ENCODE measurements at places on chromosomes 5 and 9.

GRCh38 chr5:158126442-158127405 is 267.8 kb upstream of the CLINT1 start:
- no peak for DNase-seq

DNA sequence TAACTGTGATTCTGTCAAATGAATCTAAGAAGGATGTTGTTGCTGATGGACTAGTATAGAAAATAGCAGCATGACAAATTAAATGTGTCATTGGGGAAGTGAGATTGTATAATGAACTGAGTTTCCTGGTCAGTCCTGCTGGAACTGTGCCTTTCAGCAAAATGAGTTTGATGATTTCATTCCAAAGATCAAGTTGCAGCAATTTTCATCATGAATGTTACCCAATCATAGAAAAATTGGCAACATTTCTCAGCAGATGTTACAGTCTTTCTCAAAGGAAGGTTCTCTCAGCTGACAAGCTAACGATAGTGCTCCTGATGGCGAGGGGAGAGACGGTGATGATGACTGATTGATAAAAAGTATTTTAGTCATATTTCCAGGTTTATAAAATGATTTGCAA is 10.7 kb downstream of the PCDHAC2 start:
- DNase-seq = no peak

DNA sequence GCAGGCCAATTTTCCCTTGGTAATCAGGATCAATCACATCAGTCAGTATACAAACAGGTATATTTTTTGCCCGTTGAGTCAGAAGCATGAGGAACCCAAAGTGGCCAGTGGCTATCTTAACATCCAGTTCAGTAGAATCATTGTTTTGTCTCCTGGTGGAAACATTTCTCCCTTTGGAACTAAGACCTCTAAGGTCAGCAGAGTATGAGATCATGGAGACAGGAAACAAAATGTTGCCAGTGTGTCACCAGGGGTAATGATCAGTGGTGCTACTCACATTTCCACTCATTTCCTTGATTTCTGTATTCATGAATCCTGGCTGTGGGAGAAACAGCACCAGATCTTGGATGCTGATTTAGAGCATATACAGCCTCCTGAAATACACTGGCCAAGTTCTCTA is 553.0 kb downstream of the CSNK1G3 start:
- DNase-seq = no peak

GRCh38 chr5:171714261-171714660 is 71.4 kb upstream of the SMIM23 start:
- DNase-seq = no peak

DNA sequence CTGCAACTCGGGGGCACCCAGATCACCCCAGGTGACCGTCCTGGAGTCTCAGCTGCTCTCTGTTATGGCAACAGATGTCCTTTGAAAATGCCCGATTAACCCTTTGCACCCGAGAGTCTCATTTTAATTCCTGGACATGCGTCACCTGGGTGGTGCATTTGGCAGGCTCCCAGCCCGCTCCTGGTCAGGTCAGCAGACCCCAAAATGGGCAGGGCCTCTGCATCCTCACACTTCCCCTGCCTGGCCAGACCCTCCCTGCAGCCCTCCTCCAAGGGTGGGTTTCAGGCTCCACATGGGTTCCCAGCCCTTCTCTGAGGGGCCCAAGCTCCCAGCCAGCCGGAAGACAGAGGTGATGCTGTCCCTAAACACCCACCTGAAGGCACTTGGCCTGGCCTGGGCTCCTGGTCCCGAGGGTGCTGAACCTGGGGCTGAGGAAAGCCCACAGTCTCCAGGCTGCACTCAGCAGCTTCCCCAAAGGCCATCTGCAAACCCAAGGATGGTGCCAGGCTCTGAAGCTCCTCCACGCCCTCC is 69.4 kb downstream of the PSMB7 start:
- no peak for DNase-seq

DNA sequence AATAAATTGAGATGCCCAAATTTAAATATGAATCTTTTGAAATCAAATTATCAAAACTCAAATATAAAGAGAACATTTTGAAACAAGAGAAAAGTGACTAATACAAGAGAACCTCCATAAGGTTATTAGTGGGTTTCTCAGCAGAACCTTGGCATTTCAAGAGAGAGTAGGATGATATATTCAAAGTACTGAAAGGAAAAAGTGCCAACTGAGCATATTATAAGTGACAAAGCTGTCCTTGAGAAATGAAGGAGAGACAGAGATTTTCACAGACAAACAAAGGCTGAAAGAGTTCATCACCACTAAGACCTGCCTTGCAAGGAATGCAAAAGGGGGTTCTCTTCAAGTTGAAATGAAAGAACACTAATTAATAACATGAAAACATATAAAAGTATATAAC is 366.0 kb downstream of the HINT1 start:
- DNase-seq = no peak

DNA sequence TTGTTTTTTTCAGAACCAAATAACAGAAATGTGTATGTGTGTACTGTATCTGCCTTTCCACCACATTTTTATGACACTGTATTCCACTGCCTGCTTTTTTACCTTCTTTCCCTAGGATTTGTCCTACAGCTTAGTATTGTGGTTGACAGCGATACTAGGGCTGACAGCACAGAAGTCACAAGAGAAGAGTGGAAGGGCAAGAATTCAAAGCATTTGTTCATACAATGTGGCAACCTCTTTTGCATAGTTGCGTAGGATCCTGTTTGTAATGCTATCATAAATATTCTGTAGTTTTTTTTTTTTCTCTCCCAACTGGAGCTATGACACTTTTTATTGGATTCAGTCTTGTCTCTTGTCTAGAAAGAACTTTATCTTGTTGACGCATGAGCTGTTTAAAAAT is 5.6 kb upstream of the BNIP1 start:
- no peak for DNase-seq

GRCh38 chr5:90682278-90682677 is 123.7 kb downstream of the ADGRV1 start:
- no peak for DNase-seq

GRCh38 chr5:71576241-71576640 is 10.9 kb upstream of the MCCC2 start:
- peak; percentile 3 for DNase-seq

GRCh38 chr5:138696501-138696900 is 56.7 kb upstream of the CTNNA1 start:
- DNase-seq = peak; percentile 52

- DNase-seq = no peak
Observed at GRCh38 chr5:26329562-26330189, 708.7 kb downstream of the CDH9 start.

- no peak for DNase-seq
Observed at GRCh38 chr5:157159209-157159751, 6.8 kb downstream of the GARIN3 start.

DNA sequence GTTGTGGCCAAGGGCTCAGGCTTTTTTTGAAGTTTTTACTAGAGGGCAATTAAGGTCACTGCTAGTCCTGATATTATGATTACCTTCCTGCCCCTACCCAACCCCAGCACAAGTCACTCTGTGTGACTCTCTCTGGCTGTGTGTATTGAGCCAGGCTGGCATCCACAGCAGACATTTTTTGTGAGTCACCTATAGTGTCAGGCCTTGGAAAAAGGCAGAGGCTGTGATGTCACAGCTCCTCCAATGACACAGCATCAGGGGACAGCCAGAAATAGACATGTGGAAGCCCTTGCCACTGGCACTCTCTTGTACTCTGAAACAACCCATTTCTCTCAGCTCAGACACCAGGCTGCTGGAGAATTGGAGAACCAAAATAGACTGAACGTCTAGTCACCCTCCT is 145.4 kb downstream of the NMUR2 start:
- DNase-seq = no peak

DNA sequence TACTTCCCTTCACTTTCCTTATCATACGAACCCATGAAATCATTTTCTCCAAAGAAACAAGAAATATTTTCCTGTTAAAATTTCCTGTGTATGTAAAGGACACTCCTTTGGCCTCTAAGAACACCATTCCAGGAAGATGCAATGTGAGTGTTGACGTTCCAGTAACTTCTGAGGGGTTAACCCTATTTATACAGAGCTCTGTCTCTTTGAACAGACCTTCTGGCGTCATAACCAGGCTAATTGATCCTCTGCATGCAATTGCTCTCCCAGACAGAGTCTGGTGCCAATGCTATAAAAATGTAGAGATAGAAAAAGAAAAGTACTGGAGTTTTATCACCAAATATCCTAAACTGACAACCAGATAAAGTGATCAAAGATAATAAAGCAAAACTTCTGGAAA is 218.5 kb downstream of the TLE1 start:
- DNase-seq = no peak

- DNase-seq = peak; percentile 88
Observed at GRCh38 chr9:105296877-105297287, 52.4 kb downstream of the SLC44A1 start.

GRCh38 chr5:32600054-32600622 is 14.8 kb downstream of the SUB1 start:
- peak; percentile 79 for DNase-seq

- DNase-seq = no peak
Observed at GRCh38 chr9:127530206-127530941, 79.1 kb downstream of the LRSAM1 start.

Measured in HFFc6 (cell line).